RPMI7951 (cell line): ENCODE measurements at places on chromosomes 11 and 22. TPM values are rescaled to one million over a fixed set of nuclear protein-coding genes. Genes with fewer than 3 reads are reported as not detected.

Gene NLRP10
- total RNA-seq, result not detected in 2 replicates

Gene NEAT1
- total RNA-seq, result 3.5 and 4.7 TPM in 2 replicates

DNA sequence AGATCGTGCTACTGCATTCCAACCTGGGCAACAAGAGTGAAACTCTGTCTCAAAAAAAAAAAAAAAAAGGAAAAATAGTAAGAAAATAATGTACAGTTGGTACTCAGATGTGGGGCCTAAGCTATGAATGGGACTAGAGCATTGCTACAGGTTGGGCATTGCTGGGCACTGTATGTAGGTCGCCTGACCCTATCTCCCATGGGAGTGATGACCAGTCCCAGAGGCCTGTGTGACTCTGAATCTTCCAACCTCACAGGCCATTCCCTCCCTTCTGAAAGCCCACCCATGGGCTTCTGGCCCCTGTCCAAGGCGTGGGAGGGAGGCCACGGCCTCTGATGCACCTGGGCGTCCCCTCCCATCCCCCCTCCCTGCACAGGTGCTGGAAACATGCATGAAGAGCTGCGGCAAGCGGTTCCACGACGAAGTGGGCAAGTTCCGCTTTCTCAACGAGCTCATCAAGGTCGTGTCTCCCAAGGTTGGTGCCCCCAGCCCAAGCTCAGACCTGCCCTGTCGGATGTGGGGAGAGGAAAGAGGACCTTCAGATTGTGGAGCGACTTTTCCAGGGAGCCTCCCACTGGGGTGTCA, 9.5 kb downstream of the GGA1 start:
- no peak for DNase-seq

GRCh38 chr22:30421695-30422480, 3.7 kb upstream of the MTFP1 start:
- no peak for DNase-seq

- no peak for DNase-seq
Observed at GRCh38 chr11:2931420-2931746, 2.2 kb upstream of the PHLDA2 start.

DNA sequence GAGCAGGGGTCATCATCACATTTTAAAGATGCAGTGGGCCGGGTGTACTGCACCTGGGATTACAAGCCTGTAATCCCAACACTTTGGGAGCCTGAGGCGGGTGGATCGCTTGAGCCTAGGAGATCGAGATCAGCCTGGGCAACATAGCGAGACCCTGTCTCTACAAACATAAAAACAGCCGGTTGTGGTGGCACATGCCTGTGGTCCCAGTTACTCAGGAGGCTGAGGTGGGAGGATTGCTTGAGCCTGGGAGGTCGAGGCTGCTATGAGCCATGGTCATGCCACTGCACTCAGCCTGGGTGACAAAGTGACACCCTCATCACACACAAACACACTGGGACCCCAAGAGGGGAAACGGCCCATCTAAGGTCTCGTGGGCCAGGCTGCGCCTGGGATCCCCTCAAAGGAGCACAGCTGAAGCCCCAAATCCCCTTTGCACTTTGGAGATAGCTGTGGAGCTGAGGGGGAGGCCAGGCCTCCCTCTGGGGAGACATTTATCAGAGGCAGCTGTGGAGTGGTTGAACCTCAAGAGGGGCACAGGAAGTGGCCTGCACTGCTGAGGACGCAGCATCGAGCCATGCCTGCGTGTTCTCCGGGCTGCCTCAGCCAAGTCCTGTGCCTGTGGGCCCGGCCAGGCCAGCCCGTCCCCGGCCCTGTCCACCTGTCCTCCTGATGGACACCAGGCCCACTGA, 27.5 kb downstream of the OSBPL5 start:
- no peak for DNase-seq

DNA sequence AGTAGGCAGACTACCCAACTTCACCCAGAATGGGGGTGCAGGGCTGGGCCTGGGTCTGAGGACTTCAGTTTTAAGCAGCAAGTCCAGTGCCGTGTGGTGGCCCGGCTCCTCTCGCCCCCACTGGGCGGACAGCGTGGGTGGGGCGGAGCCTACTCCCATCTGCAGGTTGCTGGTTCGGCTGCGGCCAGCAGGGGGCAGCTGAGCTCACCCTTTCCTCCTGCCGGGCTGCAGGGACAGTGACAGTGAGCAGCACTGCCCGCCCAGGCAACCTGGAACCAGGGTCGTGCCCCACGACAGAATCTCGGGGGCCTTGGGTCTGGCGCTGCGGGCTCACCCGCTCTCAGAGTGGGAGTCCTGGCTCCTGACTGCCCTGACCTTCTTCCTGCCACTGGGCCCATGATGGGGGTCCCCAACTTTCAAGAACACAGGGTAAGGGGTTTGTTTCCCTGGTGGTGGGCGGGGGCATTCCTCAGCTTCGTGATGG, 6.2 kb upstream of the NEAT1 start:
- DNase-seq, result peak; percentile 74

- DNase-seq, result no peak
Observed at GRCh38 chr11:126409620-126409985, 54.1 kb downstream of the ST3GAL4 start.

DNA sequence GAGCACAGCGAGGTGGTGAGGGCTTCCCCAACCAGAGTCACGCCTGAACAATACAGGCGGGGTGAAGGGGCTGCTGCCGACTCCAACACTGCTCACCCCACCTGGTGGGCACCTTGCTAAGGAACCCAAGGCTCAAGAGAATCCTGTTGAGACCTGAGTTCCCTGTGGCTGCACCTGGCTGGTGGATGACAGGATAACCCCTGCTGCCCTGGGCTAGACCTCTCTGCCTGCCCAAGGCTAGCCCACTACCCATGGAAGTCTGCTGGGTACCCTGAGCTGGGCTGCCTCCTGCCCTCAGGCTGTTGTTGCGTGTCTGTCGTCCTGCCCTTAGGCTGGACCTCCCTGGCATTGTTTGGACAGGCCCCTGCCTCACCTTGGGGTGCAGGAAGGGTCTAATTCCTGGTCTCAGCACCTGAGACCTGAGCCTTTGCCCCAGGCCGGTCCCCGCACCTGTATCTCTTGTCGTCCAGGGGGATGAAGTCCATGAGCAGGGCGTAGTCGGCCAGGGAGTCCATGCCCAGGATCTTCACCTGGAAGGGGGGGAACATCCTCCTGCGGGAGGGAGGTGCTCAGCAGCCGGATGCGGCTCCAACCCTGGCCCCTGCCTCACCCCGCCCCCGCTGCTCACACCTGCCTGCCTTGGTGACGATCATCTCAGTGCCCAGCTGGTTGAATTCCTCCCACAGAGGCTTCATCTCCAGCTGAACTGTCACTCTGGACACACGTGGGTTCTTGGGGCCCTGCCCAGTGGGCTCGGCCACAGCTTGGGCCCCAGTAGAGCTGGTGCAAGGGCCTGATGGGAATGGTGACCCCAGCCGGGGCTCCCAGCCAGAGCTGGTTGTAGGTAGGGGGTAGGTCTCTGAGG, 4.9 kb upstream of the NUDT8 start:
- DNase-seq, result no peak

DNA sequence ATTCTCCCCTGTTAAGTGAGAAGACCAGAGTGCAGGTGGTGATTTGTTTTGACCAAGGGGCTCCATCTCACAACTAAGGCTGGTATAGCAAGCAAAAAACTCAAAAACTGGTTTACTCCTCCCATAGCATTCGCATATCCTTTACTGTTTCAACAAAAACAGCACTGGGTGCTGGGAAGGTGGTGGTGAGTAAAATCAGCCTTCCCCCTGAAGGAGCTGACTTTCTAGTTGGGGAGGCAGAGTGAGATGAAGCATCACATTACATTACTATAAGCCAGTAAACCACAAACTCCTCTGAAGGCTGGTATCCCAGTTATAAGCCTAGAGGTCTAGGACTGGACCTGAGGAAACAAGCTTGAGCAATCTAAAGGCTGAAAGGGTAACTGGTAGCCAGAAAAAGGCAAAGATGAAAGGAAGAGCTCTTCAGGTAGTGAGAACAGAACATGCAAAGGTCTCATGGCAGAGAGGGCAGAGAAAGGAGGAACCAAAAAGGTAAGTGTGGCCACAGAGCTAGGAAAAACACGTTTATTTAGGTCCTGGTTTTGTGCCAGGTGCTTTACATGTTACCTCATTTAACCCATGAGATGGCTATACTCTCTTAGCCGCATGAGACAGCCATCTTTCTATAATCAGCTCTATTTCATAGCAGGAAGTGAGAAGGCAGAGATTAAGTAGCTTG, 22.3 kb downstream of the TMEM123 start:
- DNase-seq, result peak; percentile 26
